ENCODE measurements at places on chromosomes 2 and 18.

DNA sequence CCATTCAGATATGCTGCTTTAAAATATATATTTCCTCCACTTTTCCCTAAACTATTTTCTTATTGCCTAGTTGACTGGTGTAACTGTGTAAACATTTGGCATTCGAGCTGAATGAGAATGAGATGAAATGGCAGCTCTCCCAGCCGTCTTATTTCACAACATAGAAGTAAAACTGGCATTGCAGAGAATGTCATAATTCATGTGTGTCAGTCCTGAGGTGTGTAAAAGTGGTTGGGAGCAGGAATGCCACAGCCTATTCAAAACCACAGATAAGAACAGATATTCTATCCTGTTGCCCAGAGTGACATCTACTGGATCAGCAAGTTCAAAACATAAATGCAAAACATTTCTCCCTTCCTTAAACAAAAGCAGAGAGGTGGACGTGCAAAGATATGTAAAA lies 565.5 kb upstream of the CHAC2 start:
- DNase-seq = no peak

- DNase-seq = peak; percentile 83
Observed at GRCh38 chr2:237931205-237931721, 35.6 kb upstream of the UBE2F start.

DNA sequence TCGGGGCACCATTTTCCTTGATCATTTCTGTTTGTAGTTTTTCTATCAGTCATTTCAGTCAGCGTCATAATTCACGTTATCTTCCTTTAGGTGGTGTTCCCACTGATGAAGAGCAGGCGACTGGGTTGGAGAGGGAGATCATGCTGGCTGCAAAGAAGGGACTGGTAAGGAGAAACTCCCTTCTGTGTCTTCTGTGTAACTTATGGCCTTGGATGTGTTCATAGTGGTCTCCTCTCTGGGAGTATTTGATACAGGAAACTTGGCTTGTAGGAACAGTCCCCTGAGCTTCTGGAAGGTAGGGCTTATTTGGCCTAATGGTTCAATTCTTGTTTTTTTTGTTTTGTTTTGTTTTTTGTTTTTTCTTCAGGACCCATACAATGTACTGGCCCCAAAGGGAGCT lies 1.1 kb downstream of the COX5B start:
- DNase-seq = no peak

DNA sequence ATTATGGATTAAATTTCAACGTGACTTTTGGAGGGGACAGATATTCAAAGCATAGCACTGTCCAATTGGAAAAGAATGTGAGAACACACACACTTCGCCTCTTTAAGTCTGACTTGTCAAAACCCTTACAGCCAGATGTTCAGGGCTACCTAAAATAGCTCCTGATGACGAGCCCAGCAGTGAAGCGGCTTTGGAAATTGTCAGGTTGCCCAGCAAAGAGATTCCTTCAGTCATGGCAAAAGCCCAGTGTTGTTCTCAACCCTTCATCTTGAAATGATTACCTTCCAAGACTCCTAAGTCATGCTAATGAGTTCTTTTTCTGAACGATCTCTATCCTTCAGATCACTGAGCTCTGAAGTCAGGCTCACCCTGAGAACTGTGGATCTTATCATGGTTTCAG lies 436.6 kb downstream of the LRATD1 start:
- no peak for DNase-seq

DNA sequence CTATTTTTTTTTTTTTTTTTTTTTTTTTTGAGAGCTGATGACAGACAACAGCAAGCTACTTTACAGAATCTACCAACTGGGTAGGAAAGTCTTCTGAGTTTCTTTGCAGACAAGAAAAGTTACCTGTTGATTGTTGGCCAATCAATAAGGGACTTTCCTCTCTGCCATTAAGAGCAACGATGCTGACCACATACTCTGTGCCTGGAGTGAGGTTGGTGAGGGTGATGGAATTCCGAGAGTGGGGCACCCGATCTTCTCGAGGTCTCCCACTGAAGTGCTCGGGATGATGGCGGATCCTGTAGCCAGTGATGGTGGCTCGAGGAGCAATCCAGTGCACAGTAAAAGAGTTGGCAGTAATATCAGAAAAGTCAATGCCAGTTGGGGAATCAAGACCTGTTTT lies 49.3 kb downstream of the FN1 start:
- DNase-seq = no peak

DNA sequence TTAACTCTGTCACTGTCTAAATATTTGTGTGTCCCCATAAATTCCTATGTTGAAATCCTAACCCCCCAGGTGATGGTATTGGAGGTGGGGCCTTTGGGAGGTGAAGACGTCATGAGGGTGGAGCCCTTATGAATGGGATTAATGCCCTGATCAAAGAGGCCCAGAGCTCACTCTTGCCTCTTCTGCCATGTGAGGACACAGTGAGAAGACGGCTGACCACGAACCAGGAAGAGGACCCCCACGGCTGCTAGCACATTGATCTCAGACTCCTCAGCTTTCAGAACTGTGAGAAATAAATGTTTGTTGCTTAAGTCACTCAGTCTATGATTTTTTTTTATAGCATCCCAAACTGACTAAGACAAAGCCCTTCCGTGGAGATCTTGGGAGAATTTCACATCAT lies 71.2 kb downstream of the BCL2L11 start:
- peak; percentile 25 for DNase-seq

GRCh38 chr2:40273734-40274182 lies 178.1 kb downstream of the SLC8A1 start:
- no peak for DNase-seq

- DNase-seq = no peak
Observed at GRCh38 chr2:207067473-207067872, 98.3 kb downstream of the KLF7 start.

GRCh38 chr2:17918789-17919188 lies 40.3 kb downstream of the KCNS3 start:
- no peak for DNase-seq

DNA sequence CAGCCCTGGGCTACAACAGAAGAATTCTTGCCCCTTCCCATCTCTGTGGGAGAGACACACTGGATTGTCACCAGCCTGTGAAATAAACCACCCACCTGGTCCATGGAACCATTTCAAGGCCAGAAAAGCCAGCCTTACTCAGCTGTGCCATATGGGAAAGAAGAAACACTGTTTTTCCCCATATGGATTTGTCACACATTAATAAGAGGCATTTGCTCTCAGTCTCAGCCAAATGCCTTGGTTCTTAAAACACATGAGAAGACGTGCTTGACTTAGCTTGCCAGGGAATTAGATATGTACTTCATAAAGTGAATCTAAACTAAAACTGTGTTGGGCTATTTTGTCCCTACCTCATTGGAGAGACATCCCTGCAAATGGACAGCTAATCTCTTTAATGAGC lies 308.6 kb upstream of the TNP1 start:
- no peak for DNase-seq

GRCh38 chr18:78911751-78912283 lies 67.8 kb upstream of the SALL3 start:
- peak; percentile 76 for DNase-seq

DNA sequence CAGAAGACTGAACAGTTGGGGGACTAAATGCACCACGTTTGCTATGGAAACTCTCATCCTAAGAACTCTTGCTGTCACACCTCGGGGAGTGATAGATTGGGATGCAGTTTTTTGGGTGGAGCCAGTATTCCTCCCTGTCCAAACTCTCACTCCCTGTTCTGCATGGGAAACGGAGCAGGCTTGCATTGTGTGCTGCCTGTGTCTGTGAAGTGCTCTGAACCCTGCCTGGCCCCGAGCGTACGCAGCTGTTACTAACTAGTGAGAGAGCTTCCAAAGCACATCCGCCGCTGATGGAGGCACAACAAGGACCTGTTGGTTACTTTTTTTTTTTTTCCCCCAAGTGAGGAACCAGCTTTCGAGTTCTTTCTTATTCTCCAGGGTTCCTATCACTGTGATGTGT lies 195.5 kb downstream of the ANAPC1 start:
- no peak for DNase-seq

DNA sequence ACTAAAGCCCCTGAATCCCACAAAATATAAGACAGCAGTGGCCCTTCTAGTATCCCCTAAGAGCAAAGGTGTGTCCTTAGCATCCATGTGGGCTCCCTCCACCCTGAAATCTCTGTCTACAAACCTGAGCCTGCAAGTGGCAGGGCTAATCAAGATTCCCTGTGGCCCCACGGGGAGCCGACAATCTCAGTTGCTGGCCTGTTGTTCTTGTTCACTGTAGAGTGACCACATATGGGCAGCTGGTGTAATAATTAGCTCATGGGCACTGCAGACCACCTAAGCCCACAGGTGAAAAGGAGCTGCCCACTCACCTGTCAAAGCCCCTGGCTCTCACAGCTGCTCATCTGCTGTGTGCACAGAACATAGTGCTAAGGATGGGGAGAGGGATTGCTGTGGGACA lies 102.3 kb downstream of the MRO start:
- no peak for DNase-seq

DNA sequence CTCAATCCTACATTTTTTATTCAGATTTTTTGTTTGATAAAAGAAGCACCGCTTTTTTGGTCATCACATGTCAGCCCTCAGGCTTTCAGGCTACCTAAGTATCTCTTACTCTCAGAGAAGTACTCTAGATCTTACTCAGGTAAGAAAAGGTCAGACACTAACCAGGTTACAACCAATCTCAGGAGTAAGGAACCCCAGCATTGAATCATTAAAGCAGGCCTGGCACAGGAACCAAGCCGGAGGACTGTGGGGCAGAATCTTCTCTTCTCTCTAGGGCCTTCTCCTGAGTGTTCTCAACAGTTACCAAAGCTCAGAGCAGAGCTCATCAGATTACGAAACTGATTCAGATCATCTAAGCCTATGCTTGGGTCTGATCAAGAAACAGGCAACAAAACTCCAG lies 28.2 kb downstream of the RBMS1 start:
- DNase-seq = no peak

GRCh38 chr2:235672720-235673119 lies 178.9 kb downstream of the AGAP1 start:
- no peak for DNase-seq
